Renal cortex interstitium (tissue), 15 donors: ENCODE measurements at places on chromosomes 5 and 9. TPM values are rescaled to one million over a fixed set of nuclear protein-coding genes. Genes with fewer than 3 reads are reported as not detected.

GRCh38 chr9:94807556-94807955 is 81.1 kb downstream of the AOPEP start:
- DNase-seq: no peak

DNA sequence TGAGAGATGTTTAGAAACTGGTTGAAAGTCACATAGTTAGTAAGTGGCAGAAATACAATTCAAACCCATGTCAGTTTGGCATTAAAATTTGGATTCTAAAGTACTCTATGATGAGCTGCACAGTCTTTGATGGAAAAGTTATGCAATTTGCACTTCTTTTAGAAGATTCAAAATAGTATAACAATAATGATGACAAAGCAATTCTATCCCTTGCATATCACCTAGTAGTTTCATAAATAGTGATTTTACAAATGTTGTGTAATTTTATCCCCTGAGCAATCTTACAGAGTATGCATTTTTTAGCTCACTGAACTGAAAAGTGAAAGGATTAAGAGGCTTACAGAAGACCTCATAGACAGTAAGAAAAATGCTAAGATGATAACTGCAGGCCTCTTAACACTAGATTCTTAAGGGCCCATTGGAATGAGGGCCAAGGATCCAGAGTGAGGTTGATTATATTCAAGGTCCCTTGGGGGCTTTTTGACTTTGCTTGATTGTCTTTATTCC is 3.7 kb downstream of the C5orf46 start:
- no peak for DNase-seq

DNA sequence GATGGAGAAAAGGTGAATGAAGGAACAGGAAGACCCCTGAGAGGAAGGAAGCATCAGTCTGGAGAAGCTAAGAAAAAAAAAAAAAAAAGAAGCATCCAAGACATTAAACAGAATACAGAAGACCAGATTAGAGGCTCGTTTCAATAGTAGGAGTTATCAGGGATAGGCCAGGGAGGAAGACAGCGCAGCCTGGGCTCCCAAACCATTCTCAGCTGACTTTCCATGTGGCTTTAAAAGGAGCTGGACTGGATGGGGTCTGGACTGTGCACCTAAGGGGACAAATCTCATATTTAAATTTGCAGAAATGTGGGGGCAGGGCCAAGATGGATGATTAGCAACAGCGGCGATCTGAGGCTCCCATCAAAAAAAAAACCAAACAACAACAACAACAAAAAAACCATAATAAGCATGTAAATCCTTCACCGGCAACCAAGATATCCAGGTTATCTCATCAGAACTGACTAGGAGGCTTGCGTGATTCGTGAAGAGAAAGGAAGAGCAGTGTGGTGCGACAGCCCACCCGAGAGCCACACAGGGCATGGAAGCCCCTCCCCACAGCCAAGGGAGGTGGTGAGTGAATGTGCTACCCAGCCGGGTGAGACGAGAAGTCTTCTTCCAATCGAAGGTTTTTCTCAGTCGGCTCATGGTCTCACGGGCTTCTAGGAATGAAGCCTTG is 114.9 kb upstream of the ADAMTS16 start:
- DNase-seq: no peak

DNA sequence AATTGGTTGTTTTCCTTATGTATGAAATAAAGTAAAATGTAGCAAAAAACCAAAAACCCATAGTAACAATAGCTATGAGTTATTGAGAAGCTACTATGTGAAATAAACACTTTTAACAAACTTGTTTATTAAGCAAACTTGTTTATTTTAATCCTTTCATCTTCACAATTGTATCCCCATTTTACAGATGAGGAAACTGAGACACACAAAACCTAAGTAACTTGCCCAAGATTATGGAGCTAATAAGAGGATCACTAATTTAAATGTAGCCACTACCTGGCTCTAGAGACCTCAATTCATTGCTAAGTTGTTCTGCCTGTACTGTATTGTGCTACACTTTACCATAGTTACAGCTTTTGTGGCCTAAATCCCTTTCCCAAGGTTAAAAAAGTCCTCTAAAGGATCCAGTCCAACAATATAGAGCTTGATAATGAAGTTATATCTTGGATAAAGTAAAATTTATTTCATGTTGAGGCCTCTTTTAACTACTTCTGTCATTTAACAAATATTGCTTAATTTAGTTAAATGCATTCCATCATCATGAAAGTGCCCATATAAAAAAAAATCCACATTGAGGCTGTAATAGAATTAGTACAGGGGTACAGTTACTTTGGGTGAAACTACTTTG is 22.1 kb downstream of the HOMER1 start:
- DNase-seq: no peak

GRCh38 chr9:27065288-27065687 is 43.7 kb upstream of the TEK start:
- no peak for DNase-seq

The CATSPER3 gene
- polyA plus RNA-seq: 1.3 TPM

GRCh38 chr5:6472792-6473191 is 24.1 kb downstream of the UBE2QL1 start:
- no peak for DNase-seq

The SPINK6 gene
- not detected for polyA plus RNA-seq

DNA sequence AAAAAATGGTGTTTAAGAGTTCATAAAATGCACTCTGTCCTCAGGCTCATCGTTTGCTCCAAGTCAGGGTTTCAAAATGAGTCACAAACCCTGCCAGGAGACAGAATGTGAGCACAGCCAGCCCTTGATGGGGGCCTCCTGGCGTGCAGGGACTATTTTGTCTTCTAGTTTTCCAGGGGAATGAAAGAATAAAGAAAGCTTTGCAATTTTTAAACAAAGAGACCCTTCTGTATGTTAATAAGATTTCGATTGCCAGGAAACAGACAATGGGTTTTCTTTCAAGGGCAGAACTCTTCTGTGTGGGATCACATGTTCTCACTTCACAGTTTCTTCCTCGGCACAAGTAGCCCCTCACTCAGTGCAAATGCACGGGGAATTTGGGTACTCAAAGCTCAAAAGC is 121.4 kb upstream of the C6 start:
- no peak for DNase-seq

The GTF2H2 gene
- 13.1 TPM for polyA plus RNA-seq

GRCh38 chr5:144467792-144468191 is 297.1 kb downstream of the KCTD16 start:
- no peak for DNase-seq

The LMX1B gene
- polyA plus RNA-seq: 20.5 TPM

DNA sequence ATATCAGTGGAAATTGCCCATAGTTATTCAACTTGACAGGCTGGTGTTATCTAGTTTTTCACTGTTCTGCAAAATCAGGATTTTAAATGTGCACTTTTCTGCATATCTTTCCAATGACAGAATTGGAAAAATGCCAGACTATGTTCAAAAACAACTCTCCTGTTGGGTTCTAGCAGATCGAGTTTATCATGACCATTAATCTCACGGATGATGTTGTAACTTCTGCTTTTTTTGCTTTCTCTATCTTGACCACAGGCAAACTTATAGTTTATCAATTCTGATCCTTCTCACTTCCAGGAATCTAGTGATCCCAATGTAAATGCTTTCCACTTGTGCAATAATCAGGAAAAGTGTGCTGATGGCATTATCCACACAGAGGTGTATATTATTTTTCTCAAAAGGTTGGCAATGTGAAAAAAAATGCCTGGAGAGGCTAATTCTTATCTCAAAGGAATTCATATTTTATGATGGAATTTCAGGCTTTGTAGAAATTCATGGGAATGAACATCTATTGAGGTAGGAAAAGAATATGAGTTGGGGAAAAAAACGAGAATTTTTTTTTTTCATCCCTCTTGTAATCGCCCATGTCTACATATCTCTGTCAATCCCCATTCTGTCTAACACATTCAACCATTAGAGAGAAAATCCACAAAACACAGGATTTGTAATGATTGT is 73.6 kb upstream of the DAB2 start:
- DNase-seq: no peak

- DNase-seq: peak; percentile 35
These were observed 15.5 kb upstream of the HSD17B3 start for GRCh38 chr9:96317335-96317980.

GRCh38 chr9:22165144-22165543 is 156.0 kb upstream of the CDKN2B start:
- no peak for DNase-seq

- DNase-seq: no peak
These were observed 4.5 kb upstream of the PAIP1 start for GRCh38 chr5:43561356-43561755.

The FOXD4L4 gene
- polyA plus RNA-seq: not detected

The SLC36A2 gene
- 13.1 TPM for polyA plus RNA-seq
